ENCODE measurements at places on chromosomes 12 and 14.

- no peak for DNase-seq
These were observed 48.6 kb downstream of the ITPK1 start for GRCh38 chr14:93067088-93067487.

- peak; percentile 41 for DNase-seq
These were observed 149.0 kb downstream of the TGFB3 start for GRCh38 chr14:75832621-75833297.

DNA sequence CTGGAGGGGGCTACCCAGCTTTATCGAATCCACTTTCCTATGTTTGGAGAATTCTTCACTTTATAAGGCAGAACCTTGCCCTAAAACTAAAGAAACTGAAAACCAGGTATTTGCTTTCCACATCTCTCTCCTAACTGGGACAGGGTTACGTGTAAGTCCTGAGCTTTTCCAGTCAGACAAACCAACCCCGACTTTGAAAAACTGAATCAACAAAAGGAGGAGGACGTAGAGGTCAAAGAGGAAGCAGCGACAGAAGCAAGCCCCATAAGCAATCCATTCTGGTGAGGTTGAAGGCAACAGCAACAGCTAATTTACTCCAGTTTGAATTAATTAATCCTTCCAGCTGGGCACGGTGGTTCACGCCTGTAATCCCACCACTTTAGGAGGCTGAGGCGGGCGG lies 47.2 kb downstream of the LRP6 start:
- DNase-seq = no peak

GRCh38 chr12:93624595-93625294 lies 52.3 kb downstream of the SOCS2 start:
- peak; percentile 96 for DNase-seq

DNA sequence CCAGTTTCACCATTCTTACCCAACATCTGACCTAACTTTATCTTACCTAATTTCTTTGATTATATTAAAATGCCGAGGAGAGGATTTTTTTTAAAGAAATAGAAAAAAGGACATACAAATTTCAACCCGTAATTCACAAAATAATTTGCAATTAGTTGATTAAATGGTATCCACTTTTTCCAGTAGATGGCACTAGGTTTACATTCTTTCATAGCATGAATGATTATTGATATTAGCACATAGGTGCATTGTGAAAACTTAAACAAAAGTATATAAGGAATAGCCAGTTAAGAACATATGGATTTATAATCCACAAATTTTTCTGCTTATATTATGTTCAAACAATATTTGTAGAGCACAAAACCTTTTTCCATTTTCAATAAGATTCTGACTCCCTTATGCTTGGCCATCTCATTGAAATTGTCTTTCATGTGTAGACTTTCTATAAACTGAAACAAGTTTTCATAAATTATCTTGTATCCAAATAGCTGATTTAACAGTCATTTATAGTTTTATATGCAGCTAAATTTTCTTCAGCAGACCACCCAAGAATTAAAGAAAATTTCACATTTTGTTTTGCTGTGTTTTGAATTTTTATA lies 35.3 kb downstream of the MSRB3 start:
- no peak for DNase-seq

DNA sequence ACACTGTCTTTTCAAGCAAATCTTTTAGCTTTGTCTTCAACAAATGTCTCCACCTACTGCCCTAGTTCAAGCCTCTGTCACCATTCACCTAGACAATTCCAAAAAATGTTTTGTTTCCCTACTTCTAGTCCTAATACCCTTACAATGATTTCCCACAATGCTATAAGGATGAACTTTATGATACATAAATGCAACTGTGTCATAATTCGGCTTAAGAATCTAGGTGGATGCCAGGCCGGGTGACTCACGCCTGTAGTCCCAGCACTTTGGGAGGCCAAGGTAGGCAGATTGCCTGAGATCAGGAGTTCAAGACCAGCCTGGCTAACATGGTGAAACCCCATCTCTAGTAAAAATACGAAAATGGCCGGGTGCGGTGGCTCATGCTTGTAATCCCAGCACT lies 20.7 kb upstream of the CREBL2 start:
- no peak for DNase-seq

GRCh38 chr12:58148405-58148804 lies 207.0 kb downstream of the ATP23 start:
- DNase-seq = peak; percentile 55

Data from fibroblast of skin of left quadriceps (primary cell).